ENCODE measurements at places on chromosomes 4 and X.
A peak's percentile ranks its signal among the peaks of the same experiment; 100 is the strongest.

GRCh38 chr4:118400356-118400755, 47.6 kb upstream of the PRSS12 start:
- DNase-seq: no peak

DNA sequence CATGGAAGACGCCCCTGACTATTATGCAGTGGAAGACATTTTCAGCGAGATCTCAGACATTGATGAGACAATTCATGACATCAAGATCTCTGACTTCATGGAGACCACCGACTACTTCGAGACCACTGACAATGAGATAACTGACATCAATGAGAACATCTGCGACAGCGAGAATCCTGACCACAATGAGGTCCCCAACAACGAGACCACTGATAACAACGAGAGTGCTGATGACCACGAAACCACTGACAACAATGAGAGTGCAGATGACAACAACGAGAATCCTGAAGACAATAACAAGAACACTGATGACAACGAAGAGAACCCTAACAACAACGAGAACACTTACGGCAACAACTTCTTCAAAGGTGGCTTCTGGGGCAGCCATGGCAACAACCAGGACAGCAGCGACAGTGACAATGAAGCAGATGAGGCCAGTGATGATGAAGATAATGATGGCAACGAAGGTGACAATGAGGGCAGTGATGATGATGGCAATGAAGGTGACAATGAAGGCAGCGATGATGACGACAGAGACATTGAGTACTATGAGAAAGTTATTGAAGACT, 3.6 kb downstream of the TSPYL2 start:
- DNase-seq: no peak

DNA sequence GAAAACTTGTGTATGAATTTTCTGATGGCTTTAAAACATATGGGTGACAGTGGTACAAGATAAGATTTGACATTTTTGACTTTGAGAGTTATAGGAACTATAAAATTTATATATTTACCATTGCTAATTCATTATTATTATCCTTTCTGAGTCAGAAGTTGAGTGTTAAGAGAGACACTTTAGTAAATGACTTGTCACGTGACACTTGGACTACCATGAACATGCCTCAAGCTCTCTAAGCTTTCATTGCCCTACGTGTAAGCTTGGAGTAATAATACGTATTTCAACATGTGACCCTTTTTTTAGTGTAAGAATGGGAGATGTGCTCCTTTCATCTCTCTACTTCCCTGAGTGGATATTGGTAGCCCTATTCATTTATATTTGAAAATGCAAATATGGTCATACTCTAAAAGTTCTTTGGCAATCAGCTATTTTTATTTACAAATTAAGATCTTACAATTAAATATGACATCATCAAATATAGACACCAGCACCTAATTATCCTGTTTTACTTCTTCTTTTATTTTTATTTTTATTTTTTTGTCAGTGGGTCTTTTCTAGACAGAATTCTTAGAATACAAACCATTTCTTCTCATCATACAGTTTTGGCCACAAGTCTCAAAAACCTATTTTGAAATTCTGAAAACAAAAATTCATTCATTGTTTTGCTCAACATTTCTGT, 837.0 kb downstream of the PDHA2 start:
- no peak for DNase-seq

DNA sequence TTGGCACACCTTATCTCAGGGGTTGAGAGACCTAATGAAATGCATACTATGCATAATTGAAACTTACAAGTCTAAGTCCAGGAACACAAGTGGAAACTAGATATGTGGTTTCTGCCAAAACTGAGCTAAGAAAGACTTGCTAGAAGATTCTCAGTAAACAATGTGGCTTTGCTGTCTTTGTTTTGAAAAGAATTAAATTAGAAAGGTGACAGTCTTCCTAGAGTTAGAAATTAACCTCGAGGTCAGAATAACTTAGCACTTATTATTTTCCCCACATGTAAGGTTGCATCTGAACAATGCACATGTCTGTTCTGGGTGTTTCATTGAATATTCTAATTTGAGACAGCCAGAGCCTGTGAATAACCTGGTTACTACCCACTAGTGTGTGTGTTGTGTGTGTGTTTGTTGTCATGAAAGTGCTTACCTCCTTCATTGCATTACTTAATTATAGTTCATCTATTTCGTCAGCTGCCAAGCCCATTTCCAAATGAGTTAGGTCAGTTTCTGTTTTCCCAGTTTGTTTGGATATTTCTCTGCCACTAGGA, 1.5 kb downstream of the EREG start:
- peak; percentile 64 for DNase-seq

GRCh38 chrX:39752815-39753214, 344.9 kb downstream of the BCOR start:
- DNase-seq: no peak

DNA sequence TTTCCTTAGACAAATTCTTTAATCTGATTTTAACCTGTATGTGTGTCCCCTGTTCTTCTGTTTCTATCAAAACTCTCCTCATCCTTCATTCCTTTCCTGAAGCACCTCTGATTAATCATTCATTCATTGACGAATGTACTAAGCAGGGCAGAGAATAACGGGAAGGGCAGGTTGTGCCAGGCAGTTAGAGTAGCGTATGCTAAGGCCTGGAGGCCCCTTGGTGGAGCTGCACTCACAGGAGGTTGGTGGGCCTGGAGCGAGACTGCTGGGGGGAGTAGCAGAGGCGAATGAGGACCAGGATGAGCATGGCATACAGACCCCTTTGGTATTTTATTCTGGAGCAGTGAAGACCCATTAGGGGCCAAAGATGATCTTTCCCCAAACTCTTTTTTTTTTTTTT, 22.5 kb downstream of the PTTG2 start:
- DNase-seq: no peak

GRCh38 chr4:140054861-140055260, 99.1 kb downstream of the MAML3 start:
- DNase-seq: no peak

GRCh38 chr4:118962540-118962939, 73.9 kb downstream of the SYNPO2 start:
- no peak for DNase-seq

DNA sequence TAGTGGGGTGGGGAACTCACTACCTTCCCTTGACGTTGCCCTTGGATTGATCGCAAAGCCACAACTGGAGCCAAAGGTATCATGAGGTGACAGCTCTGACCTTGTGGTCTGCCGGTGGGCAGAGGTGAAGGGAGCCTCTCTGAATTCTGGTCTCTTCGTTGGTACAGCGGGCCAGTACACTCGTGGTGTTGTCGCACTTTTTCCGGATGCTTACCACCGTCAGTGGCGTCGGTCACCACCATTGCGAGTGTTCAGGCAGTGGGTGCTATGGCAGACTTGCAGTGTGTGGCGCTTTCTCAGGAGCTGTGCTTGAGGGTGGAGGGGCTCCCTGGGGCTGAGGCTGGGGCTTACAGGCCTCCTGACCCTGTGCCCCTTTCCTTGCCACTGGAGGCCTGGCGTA, 5.2 kb upstream of the GRPEL1 start:
- no peak for DNase-seq
